ENCODE measurements at places on chromosomes 4 and X.
A peak's percentile ranks its signal among the peaks of the same experiment; 100 is the strongest.

DNA sequence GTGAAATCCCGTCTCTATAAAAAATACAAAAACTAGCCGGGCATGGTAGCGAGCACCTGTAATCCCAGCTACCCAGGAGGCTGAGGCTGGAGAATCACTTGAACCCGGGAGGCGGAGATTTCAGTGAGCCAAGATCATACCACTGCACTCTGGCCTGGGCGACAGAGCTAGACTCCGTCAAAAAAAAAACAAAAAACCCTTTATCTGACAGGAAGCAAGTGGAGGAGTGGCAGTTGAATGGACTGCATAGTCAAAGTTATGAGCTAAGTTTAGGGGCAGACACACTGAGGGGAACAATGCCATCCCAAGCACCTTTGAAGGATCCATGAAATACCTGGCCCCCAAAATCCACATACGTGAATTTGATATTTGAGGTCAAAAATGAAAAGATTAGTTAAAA is 7.5 kb upstream of the HPGDS start:
- DNase-seq, result no peak

GRCh38 chr4:143407474-143407873 is 70.8 kb downstream of the GAB1 start:
- DNase-seq, result no peak

DNA sequence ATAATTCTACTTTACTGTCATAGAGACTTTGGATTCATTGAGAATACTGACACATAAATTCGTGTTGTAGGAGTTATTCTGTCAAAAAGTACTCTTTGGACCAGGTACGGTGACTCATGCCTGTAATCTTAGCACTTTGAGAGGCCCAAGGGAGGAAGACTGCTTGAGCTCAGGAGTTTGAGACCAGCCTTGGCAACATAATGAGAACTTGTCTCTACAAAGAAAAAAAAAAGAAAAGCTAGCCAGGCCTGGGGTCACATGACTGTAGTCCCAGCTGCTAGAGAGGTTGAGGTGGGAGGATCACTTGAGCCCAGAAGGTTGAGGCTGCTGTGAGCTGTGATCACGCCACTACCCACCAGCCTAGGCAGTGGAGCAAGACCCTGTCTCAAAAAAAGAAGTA is 54.9 kb downstream of the WDR19 start:
- no peak for DNase-seq

GRCh38 chrX:66046612-66047235 is 6.8 kb upstream of the VSIG4 start:
- no peak for DNase-seq

DNA sequence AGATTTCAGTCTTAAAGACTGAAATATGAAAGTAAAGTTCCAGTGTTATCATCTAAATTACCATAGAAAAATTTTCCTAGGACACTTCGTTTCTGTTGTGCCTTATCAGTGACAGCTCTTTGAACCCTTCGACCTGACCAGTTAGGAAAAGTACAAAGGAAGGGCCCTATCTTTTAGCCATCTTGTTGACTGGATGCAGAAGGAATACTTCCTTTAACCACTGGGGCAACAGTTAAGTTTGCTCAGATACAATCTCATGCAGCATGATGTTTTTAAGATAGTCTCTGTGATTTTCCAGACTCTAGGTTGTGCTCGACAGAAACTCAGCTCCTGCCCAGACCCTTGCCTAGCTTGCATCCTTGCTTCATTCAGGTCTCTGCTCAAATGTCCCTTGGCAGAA is 210.5 kb upstream of the RPS6KA3 start:
- DNase-seq, result no peak

DNA sequence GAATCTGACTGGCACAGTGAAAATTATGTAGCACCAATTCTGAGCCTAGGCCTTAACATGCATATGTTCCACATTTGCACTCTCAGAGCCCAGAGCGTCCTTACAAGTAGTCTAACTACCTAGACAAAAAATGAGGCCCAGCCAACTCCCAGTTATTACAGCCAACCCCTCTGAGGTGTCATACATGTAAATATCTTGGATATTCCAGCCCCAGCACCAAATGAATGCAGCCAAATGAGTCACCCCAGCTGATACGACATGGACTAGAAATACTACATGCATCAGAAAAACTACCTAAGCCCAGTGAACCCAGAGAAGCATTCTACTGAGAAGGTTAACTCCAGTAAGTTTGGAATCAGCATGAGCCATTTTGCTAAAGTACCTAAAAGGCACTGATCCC is 145.1 kb downstream of the STPG2 start:
- no peak for DNase-seq

DNA sequence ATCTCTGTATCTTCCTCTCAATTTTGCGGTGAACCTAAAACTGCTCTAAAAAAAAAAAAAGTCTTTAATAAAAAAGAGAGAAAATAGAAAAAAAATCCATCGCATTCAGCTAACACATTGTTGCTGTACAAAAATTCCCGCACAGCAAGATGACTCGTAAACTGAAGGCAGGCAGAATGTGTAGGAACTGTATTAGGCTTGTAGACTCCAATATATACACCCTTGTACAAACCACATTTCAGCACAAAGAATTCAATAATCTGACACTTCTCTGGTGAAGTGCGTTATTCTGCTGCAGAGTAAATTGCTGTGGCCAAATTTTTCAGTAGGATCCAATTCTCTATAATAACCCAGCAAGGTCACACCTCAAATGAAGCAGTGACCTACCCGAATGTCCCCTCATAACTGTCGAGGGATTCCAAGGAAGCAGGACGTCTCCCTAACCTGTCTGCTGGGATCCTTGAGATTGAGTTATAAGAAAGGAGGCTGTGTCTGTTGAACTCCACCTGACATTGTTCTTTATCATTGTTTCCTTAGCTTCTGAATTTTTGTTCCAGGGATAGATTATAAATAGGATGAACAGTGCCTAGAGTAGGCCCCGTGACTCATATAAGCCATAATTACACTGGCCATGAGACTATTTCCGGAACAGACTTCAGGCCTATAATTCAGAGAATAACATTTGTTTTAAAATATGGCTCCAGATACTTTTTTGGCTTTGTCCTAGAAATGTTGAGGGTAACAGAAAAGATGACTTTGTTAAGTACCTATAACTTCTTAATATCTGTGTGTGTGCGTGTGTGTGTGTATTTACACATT is 348.3 kb downstream of the PCDH7 start:
- no peak for DNase-seq

- peak; percentile 37 for DNase-seq
Measured at GRCh38 chr4:100593935-100594334, 76.1 kb upstream of the EMCN start.

DNA sequence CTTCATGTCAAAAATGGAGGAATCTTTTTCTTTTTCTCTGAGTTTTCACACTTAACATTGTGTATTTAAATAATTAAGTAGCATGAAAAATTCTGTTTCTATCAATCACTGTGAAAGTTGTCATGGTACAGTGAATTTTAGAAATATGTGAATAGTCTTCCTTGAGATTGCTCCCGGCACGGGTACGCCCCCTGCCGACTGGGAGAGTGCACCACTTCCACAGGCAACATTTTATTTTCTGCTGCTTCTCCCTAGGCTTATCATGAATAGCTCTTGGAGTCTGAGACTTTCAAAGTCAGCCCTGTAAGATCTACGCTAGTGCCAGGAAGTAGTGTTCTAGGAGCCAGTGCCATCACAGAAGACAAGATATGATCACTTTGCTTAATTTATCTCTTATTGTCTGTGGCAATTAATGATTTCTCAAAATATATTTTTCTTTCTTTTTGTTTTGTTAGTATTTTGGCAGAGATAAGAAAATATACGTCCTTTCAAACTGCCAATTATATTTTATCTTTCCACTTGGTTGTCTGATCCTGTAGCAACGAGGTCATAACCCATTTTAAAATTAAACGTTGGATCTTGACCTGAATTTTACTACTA is 763.8 kb upstream of the AADAT start:
- peak; percentile 12 for DNase-seq

DNA sequence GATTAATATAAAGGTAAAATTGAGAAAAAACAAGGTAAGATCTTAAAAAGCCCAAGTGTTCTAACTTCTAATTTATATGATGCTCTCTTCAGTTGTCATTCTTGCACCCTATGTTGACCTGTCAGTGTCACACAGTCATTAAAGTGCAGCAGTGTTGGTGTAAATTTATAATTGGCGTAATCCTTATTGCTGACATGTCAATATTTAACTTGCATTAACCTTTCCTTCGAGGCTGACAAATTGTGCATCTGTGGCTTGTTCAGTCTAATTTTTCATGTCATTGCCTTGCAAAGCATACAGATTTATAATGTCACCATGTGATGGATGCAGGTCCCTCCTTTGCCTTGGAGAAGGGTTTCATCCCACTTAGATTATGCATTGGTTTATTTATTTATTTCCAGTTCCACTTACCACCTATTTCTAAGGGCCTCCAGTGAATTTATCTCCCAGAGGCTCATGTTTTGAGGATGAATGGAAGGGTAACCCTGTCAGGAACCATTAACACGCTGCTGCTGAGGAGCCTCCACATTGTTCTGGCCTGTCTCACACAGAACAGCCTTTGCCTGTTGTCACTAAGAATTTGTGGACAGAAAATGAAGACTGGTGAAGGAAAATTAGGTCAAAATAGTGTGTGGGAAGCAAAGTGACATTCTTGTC is 1098.5 kb upstream of the LCORL start:
- no peak for DNase-seq

- no peak for DNase-seq
Measured at GRCh38 chr4:125398263-125399002, 83.7 kb downstream of the FAT4 start.

DNA sequence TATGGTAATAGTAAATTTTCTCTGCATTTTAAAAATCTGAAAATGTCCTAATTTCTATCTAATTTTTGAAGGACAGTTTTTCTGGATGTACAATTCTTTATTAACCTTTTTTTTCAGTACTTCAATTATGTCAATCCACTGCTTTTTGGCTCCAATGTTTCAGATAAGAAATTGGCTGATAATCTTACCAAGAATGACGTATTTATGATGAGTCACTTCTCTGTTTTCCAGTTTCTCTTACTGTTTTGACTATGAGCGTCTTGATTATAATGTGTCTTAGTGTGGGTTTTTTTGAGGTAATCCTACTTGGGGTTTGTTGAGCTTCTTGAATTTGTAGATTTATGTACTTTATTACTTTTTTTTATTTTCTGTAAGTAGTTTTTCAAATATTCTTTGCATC is 47.2 kb downstream of the UGT2B11 start:
- no peak for DNase-seq

DNA sequence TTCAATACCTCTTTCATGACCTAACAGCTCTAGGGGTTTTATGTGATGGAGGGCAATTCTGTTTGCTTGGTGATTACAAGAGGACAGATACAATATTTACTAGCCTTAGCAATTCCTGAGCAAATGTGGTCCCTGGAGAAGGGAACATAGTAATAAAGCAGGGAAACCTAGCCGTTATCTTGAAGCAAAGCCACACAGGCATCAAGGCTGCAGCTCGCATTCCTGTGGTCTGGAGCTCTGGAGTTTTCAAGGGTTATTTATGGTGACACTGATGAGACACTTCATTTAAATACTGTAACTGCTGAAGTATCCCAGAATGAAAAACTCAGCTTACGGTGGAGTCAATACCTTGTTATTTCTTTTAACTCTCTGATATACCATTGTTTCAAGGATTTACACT is 66.8 kb downstream of the AFF2 start:
- DNase-seq, result peak; percentile 28

DNA sequence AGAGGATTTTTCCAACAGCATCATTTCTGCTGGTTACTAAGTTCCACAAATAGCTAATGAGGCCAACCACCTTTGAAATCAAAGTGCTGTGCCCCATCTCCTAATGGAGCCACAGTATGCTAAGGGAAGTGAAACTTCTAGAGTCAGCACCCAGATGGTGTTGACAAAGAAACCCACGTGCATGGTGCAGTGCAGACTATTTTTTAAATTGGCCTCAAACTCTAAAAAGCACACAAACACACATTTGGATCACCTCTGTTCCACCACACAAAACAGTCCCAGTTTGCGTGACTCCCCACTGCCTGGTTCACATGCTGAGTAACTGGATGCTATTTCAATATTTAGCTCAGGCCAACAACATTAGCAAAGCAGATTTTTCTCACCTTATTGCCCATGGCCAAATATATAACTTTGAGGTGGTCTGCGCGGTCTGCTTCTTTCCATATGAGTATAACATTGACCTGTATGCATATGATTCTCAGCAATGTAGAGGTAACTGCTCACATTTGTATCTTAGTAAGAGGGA is 69.9 kb downstream of the AMELX start:
- DNase-seq, result no peak

DNA sequence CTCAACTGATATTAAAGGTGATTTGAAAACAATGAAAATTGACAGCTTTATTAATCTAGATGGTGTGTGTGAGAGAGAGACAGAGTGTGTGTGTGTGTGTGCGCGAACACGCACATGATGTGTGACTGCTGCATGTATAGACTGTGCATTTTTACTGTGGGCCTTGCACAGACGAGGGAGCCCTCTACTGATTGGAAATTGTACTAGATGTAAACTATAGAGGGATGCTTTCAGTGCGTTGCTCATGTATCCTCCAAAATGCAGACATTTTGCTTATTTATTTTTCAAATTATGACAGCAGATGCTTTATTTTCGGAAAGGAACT is 168.4 kb upstream of the GK2 start:
- no peak for DNase-seq

- DNase-seq, result peak; percentile 24
Measured at GRCh38 chr4:145234091-145234706, 53.8 kb upstream of the OTUD4 start.

DNA sequence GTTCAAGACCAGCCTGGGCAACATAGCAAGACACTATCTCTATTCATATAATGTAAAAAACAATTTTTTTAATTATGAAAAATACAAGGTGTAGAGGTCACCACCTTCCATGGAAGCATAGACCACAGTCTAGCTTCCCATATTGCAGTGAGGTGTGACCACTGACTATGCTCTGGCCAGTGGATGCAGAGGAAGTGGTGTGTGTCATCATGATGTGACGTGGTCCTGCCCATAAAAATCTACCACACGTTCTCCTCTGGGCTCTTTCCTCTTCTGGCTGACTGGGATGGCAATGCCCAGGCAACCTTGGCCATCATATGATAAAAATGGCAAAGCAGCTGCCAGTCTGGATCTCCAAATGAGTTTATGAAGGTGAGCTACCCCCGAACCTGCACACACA is 65.7 kb downstream of the RBM47 start:
- DNase-seq, result no peak

DNA sequence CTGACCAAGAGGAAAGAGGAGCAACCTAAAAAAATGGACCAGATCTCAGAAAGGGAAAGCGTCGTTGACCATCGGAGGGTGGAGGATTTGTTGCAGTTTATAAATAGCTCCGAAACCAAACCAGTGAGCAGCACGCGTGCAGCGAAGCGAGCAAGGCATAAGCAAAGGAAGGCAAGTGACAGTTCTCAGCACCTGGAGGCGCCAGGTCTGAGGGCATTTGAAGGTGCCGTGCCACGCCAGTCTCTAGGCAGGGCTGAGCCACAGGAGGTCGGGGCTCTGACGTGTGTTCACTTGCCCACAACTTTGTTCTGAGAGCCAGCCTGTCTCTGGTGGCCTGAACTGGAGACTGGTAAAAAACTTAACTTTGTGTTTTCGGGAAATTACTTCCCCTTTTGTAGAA is 59.7 kb downstream of the TNIP2 start:
- DNase-seq, result no peak
